ENCODE measurements at places on chromosomes 1 and 21.

- peak; percentile 47 for ATAC-seq
Observed at GRCh38 chr1:58699011-58699762, 675 bp downstream of the MYSM1 start.

DNA sequence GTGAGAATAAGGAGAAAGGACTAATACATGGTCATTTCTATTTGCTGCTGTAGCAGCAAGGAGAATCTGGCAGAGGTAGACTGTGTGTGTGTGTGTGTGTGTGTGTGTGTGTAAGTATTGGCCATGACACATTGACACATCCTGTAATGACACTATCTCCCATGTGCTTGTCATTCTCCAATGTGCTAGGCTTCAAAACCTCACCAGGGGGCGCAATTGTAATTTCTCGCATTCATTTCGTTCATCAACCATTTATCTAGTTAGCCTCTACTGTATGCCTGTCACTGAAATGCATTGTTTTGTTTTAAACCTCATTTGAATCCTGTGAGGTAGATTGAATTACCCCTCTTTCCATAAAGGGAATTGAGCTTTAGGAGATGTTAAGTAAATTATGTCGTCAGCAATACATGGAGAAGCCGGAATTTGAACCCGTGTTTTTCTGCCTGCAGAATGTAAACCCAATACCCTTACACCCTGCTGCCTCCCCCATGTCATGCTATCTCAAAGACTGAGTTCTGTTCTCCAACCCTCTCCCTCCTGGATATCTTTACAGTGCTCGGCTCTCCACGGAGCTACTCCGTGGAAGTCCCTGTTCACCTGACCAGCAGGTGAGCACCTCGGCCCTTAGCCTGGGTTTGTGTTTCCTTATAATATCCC lies 100.8 kb downstream of the UCK2 start:
- ATAC-seq = peak; percentile 68

GRCh38 chr1:156549390-156549789 lies 23.0 kb downstream of the IQGAP3 start:
- no peak for ATAC-seq

DNA sequence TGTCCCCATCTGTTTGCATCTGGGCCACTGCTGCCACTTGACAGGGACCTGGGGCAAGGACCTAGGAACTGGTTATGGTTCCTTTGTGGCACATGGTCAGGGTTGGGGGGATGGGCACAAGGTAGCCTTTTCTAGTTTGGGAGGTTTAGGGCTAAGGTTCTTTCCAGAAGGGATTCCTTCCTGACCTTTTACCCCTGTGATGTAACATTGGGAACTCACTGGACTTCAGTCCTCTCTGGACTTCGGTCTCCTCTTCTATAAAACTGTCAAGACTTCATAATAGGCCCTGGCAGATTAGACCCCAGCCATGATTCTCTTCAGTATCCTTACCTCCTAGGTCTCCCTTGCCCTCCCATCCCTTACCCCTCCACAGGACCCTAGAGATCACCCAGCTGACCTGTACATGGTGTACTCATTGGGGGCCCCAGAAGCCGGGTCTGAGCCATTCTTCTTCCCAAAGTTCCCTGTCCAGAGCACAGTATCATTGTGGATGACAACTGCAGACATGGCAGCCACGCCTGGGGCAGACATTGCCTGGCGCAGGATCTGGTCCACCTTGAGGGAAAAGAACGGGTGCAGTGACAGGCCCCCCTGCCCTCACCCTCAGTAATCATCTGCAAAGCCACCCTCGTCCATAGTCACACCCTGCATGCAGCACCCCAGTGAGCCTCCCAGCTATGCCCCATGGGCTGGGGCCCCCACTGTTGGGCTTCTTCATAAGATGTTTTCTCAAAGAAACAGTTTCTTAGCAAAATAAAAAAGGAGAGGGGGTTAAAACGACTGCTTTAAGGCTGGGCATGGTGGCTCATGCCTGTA lies 12.9 kb downstream of the LACTBL1 start:
- no peak for ATAC-seq

GRCh38 chr1:1169429-1170214 lies 4.1 kb upstream of the TTLL10 start:
- no peak for ATAC-seq

DNA sequence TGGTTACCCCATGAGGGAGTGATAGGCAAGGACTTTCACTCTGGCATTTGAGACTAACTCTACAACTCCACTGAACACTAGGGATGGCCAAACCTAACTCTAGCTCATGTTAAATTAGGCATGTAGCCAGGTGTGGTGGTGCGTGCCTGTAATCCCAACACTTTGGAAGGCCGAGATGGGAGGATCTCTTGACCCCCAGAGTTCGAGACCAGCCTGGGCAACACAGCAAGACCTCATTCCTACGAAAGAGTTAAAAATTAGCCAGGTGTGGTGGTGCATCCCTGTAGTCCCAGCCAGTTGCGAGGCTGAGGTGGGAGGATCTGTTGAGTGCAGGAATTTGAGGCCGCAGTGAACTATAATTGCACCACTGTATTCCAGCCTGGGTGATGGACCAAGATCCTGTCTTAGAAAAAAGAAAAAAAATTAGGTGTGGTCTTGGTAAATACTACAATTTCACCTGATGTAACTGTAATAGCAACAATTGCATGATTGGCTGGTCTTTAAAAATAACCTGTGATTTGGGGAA lies 81.2 kb upstream of the ARHGAP29 start:
- ATAC-seq = no peak

DNA sequence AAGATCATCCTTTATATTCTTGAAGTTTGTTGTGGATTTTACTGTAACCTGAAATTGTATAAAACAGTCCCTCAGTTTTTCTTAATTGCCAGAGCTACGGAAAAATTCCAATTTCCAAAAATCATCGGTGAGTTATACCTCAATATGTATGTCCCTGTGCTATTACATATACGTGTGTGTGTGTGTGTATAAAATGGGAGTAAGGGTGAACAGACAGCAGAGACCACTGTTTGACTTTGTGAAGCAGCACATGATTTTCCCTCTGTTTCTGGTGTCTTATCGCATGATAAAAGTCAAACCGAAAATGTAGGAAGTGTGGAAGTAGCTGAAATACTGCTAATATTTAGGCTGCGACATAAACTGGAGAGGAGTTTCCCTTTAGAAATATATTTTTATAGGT lies 1.2 kb downstream of the OR2T1 start:
- no peak for ATAC-seq

- ATAC-seq = peak; percentile 91
Observed at GRCh38 chr21:27648560-27648959, 681.7 kb upstream of the ADAMTS5 start.

DNA sequence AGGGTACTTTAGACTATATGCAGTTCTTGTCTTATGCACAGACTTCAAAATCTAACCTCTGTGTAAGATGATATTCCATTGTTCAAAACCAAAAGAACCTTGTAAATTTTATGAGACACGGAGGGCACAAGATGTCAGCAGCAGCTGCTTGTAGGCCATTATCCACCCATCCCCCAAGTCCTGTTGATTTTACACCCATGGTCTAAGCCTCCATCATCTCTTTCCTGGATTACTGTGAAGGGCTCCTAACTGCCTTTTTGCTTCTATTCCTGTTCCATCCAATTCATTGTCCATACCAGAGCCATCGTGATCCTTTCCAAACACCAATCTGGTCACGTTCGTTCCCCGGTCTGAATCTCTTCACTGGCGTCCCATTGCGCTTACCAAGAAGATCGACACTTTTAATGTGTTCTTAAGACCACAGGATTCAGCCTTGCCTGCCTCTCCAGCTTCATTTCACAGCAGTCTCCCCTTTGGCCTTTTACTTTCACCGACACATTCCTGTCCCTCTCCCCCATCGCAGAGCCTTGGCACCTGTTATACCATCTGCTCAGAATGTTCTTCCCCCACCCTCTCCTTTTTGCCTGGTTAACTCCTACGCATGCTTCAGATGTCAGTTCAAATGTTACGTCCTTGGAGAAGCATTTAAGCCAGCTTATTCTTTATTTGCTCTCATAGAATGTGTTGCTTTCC lies 107.3 kb upstream of the POU3F1 start:
- ATAC-seq = no peak

- no peak for ATAC-seq
Observed at GRCh38 chr1:29736582-29737188, 500.4 kb downstream of the PTPRU start.

GRCh38 chr1:91727763-91728162 lies 158.2 kb downstream of the TGFBR3 start:
- no peak for ATAC-seq

DNA sequence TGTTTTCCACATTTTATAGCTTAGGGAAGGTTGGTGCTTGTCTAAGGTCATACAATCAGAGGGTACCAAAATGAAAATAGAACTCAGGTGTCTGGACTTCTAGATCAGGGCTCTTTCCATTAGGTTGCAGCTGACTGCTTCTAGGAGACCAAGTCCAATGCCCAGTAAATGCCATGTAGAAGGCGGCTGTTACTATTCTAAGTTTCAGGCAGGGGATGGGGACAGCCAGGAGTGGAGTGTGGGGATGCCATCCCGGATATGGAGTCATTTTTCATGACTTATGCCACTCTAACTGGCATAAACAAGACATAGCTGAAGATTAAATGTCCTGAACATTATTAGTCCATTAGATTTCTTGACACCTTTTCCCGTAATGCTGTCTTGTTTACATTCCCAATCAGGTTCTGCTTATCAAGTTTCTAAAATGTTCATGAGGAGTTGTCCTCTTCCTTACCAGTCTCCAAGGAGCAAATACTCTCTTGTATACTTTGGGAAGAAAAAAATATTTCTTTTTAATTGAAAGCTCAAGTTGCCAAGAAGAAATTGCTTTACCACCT lies 31.5 kb downstream of the XCL1 start:
- no peak for ATAC-seq

DNA sequence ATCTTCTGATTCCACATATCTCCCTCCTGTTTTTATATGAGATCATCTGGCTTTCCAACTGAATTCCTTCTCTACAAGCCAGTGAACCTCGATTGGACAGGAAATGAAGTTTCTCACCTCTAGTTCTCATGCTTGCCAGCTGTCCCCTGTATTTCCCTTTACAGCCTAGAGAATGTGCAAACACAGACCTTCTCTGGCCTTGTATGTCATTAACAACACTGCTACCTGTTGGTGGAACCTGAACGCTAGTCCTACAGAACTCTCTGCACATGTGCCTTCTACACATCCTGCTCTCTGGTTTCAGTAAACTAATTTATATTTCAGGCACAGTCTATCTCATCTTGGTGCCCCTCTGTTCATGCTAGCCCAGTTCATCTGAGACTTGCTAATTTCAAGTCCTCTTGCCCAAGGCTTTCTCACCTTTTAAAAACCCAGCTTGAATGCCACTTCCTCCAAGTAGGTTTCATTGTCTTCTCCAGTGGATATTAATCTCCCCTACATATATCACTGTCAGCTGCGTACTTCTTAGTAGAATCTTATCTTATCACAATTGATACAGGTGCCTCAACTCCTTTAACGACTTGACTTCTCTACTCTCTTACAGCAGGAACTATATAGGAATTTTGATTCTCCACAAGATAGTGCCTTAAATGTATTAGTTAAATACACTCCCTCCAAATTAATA lies 549.9 kb downstream of the PLPP3 start:
- ATAC-seq = no peak

GRCh38 chr1:41431490-41432350 lies 52.8 kb downstream of the EDN2 start:
- ATAC-seq = no peak

- ATAC-seq = peak; percentile 99
Observed at GRCh38 chr1:168320800-168321450, 40.2 kb downstream of the TBX19 start.

DNA sequence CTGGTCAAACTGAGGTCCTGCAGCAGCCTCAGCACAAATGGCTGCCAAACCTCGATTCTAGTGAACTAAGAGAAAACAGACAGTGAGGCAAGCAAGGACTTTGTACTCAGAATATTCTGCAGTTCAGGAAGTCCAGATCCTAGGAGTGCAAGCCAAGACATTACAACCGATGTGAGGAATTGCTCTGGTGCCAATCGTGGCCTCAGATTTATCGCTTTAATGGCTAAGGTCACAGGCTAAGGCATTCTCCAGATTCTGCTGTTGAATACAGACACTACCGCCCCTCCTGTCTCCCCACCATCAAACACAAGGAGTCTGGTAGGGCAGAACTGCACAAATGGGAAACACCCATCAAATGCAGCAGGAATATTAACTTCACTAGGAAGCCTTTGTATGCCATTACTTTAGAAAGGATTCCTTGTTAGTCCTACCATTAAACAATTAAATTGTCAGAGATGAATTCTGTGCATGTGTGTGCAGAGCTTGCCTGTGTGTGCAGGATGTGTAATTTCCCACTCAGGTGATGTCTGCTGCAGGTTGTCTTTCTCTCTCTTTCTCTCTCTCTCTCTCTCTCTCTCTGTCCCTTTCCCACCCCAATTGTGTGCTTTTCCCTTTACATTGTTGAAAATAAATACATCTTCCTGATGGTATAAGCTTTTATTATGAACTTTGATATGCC lies 9.2 kb upstream of the SERTAD4 start:
- ATAC-seq = peak; percentile 22

DNA sequence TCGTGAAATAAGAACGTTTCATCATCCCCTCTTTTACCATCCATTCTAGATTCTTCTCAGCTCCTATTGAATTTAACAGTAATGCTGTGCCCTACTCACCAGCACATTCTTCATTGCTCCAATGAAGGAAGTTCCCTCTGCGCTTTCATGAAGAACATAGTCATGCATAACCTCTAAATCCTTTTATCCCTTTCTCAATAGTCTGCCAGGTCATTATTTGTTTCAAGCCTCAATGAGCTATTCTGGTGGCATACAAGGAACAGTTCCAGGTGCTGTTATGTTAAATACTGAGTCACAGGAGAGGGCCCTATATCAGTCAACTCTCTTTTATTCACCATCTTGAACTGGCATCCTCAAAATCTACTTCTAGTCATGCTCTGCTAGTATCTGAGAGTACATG lies 381.0 kb downstream of the GPATCH2 start:
- ATAC-seq = no peak

DNA sequence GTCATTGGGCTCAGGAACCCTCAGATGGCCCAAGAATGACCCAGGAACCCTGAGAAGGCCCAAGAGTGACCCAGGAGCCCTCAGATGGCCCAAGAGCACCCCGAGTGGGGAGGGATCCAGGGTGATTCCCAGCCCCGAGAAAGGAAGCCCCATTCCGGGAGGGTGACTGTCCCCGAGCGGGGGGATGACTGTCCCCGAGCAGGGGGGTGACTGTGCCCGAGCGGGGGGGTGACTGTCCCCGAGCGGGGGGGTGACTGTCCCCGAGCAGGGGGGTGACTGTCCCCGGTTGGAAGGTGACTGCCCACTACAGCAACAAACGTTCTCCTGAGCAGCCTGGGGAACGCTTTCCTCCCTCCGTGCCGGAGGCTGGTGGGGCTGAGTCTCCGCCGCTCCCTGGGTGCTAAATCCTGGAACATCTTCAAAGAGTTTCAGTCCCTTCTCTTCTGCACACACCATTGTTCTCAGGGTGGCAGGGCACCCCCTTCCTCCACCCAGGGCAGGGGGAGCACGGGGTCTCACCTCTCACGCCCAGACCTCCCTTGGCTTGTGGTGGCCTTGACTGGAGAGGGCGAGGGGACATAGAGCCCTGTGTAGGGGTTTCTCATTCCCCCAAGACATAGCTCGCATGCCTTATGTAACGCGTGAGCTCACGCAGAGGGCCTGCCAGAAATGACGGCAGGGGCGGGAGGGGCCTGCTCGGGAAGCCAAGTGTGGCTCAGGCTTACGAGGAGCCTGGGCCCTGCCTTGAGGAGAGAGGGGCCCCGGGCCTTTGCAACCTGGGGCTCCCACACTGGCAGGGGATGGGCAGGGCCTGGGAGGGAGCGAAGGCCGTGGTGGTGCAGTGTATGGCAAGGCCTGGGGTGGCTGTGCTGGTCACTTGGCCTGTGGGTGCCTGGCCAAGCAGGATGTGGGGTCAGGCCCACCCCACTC lies 14.3 kb upstream of the SKI start:
- no peak for ATAC-seq

All from SK-N-SH treated with all-trans-retinoic acid at 6 μM for 48 hours (cell line).